ENCODE measurements at places on chromosomes 16 and 17.

- DNase-seq, result no peak
Measured at GRCh38 chr17:16975277-16975651, 3.3 kb upstream of the TNFRSF13B start.

DNA sequence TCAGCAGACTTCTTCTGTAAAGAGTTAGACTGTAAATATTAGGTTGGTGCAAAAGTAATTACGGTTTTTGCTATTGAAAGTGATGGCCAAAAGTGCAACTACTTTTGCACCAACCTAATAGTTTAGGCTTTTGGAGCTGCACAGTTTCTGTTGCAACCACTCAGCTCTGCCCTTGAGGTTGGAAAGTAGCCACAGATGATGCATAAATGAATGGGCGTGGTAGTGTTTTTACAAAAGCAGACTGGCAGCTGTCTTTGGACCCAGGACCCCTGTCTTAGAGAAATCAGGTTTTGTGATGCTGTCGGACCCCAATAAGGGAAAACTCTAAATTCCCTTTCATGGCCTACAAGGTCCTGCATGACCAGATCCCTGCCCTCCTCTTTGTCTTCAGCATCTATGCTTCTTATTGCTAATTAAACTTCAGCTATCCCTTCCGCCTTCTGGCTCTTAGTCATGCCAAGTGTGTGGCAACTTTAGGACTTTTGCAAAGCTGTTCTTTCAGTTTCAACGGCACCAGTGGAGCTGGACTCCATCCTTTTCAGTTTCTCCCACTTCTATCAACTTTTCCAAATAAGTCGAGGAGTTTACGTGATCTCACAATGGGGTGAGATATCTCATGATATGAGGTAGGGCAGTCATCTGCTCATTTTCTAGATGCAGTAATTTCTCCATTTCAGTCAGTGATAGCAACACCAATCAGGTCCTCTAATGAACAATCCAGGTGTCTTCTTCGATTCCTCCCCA, 232.3 kb downstream of the XYLT1 start:
- no peak for DNase-seq

- DNase-seq, result no peak
Measured at GRCh38 chr16:86966777-86967176, 350.4 kb downstream of the C16orf95 start.

DNA sequence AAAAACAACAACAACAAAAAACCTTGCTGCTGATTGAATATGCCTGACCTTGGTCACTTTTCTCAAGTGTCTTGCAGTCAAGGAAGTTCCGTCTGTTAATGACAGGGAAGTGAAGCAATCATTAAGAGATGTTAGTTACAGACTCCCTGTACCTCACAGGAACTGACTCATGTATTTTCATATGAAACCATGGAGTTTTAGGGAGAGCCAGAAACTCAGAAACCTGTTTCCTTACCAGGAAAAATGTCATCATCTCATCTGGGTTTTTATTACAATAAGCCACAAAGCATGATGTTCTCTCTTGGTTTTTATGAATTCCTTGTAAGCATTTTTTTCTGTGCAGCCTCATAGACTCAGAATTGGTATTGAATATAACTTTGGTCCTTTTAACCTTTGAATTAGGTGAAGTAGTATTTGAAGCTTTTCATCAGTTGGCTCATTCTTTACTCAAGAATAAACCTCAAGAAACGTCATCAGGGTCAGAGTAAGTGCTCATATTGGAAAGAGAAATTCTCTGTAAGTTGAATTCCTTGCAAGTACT, 10.3 kb downstream of the LYRM1 start:
- DNase-seq, result no peak

- no peak for DNase-seq
Measured at GRCh38 chr17:48057626-48058025, 9.5 kb downstream of the NFE2L1 start.

- no peak for DNase-seq
Measured at GRCh38 chr17:67779098-67779672, 46.1 kb upstream of the BPTF start.

GRCh38 chr17:28204751-28205150, 114.2 kb upstream of the TMEM97 start:
- no peak for DNase-seq

- DNase-seq, result no peak
Measured at GRCh38 chr16:67664258-67664657, 2.3 kb downstream of the ENKD1 start.

DNA sequence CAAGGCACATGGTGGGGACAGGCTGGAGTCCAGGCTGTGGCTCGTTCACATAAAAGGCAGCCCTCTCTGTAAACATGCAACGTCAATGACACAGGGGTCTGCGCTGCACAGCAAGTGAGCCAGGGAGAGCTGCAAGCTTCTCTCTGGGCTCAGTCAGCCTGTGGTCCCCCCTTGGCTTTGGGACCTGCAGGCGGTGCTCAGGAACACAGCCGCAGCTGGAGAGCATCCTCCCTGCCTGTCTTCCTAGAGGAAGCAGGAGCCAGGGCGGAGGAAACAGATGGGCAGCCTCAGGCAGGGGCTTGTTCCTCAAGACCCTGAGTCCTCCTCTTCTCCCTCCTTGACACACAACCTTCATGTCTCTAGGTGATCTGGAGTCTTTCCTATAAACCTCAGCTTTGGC, 228.0 kb downstream of the C16orf78 start:
- no peak for DNase-seq

DNA sequence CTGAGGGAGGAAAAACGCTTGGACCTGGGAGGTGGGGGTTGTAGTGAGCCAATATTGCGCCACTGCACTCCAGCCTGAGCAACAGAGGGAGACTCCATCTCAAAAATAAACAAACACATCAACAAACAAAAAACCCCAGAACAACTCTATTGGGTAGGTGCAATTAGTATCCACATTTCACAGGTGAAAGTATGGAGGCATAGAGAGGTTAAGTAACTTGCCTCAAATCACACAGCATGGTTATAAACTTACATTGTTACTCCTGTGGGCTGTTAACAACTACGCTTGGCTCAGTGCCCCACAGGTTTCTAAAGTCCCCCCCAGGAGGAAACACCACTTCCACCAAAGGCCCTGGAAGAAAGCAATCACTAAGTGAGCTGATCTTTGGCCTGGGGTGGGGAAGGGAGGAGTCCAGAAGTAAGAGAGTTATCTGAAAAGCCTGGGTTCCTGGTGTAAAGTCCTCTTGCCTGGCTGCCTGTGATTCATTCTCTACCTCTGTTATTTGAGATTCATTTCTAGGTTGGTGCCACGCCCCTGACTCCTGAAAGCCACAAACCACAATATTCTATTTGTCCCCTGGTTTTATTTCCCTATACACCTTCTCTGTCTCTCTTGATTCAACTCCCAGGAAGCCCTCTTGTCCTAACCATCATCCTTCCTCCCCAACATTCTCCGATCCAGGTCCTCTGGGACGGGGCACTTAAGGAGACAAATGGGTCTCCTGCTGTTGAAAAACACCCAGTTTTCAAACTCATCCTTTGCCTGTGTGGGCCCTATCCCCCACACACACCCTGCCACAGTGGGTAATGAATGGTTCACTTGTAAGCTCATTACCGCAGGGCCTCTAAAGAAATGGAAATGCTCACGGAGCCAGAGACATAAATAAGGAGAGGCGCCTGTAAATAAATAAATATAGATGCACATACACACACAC, 195.4 kb downstream of the XYLT1 start:
- DNase-seq, result no peak

DNA sequence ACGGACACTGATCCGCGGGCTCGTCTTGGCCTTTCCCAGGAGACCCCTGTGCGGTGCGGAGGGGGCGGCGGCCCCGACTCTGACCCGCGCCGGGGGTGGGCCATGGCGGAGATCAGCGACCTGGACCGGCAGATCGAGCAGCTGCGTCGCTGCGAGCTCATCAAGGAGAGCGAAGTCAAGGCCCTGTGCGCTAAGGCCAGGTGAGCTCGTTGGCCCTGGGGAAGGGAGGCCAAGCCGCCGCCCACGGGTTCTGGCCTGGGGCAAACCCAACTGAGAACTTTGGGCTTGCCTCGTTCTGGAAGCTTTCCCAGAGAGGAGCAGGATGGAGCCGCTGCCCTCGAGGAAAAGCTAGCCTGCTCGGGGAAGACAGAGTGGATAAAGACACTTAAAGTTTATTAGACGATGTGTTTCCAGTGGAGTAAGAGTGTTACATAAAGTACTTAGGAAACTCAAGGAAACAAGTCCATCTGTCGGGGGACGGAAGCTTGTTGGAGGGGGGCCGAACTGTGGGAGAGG, 540 bp downstream of the PPP4C start:
- DNase-seq, result no peak

DNA sequence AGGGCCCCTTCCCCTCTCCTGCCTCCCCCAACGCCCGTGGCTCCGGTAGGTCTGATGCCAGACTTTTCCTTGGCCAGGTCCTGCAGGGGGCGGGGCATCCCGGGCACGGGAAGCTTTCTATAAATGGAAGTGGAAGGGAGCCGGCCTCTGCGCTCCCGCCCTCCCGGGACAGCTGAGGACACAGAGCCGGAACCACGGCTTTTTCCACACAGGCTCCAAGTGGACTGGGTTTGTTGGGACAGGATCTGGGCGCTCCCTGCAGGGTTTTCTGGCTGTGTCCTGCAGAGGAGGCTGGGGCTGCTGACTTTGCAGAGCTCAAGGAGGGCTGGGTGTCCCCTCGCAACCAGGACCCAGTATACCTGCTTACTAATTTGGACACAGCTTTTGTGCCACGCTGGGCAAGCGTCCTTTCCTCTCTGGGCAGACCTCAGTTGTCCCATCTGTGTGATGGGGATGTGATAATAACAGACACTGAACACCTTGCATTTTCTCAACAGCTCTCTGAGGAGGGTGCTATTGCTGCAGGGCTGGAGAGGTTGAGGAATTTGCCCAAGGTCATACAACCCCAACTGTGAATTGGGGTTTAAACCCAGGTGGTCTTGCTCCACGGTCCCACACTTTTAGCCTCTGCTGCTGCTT, 1.8 kb downstream of the TNS4 start:
- no peak for DNase-seq

- DNase-seq, result no peak
Measured at GRCh38 chr16:65532258-65532657, 410.4 kb upstream of the CDH11 start.

DNA sequence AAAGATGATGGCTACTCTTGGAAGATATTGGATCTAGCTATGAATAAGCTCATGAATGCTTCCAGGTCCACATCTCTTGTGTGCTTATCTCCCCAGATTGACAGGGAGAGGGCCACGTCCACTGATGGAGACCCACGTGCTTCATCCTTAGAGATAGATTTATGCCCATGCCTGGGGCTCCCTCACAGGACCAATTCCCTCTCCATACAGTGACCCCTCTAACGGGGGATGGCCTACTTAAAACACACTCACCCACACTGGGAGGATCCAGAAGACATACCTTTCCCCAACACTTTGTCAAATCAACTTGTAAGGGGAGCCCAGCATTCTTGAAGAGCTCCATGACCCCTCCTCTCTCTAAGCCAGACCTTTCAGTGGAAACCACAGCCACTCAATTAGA, 169.7 kb upstream of the CDH5 start:
- no peak for DNase-seq

DNA sequence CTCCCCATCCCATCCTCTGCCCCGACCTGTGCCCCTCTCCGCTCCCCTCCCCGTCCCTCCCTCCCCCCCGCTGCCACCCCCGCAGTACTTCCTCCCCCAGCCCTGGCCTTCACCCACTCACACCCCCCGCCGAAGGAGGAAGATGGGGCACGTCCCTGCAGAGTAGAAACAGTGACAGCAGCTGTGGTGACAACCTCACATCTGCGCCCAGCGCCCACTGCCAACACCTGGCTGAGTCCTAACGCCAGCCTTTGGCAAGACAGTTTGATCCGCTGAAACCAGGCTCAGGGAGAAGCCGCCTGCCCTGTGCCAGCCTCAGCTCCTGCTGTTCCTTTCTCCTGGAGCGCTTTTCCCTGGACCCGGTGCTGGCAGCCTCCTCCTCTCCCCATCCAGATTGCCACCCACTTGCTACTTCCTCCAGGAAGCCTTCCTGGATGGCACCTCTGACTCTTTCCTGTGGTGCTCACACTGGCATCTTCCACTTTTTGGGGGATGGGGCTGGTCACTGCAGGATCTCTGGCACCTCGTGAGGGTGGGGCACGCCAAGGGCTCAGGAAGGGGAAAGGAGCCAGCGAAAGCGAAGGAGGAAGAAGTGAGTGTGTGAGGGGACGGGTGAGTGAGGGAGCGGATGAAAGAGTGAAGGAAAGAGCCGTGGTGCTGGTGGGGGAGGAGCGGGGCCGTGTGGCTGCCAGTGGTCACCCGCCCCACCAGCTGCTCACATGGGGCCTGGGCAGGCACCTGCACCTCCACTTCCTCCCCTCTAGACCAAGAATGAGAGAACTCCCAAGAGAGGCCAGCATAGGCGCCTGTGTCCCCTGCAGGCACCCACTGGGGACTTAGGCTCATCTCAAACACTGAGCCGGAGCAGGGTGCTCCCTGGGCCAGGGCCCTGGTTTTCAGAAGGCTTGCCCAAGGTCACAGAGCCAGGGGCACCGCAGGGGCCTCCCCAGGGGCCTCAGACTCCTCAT, 27.0 kb downstream of the ZFPM1 start:
- peak; percentile 58 for DNase-seq

GRCh38 chr17:69577098-69577497, 162.6 kb downstream of the MAP2K6 start:
- DNase-seq, result no peak

GRCh38 chr17:78123258-78123929, 5.2 kb downstream of the TMC6 start:
- DNase-seq, result no peak

- DNase-seq, result no peak
Measured at GRCh38 chr16:46706642-46707041, 17.2 kb downstream of the ORC6 start.

- DNase-seq, result no peak
Measured at GRCh38 chr16:28538733-28539596, at the start of gene NUPR1. NUPR1 (minus strand) TSS chr16:28538974; CDS start chr16:28538907, 67 bp downstream.

DNA sequence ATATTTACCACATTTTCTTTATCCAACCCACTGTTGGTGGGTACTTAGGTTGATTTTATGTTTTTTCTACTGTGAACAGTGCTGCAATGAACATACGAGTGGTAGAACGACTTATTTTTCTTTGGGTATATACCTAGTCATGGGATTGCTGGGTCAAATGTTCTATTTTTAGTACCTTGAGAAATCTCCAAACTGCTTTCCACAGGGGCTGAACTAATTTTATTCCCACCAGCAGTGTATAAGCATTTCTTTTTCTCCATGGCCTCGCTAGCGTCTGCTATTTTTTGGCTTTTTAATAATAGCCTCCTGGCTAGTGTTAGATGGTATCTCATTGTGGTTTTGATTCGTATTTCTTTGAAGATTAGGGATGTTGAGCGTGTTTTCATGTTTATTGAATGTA, 202.3 kb downstream of the LGALS9B start:
- DNase-seq, result no peak

All from activated B cell treated with CpG ODN at 0.5 μM for 24 hours (primary cell).